ENCODE measurements at places on chromosomes 2 and 18.

GRCh38 chr2:40412456-40412855 lies 39.4 kb downstream of the SLC8A1 start:
- DNase-seq, result no peak

- DNase-seq, result no peak
These were observed 128.8 kb upstream of the HAAO start for GRCh38 chr2:42921147-42921520.

DNA sequence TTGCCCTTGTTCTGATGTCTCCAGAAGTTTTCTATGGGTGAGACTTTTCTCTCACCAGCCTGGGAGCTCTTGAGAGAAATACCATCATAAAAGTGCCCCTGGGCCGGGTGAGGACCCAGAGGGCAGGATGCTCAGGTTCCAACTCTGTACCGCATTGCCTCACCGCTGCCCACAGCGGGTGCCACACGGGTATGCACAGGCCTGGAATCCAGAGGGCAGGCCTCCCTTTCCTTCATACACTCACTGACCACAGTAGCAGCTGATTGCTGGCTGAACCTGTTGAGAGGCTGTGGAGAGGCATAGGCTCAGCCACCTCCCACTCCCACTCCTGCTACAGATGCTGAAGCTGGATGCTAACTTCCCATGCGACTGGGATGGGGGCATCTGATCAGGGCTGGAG lies 293.8 kb downstream of the CYP26B1 start:
- no peak for DNase-seq

GRCh38 chr18:57744211-57744694 lies 58.9 kb downstream of the ATP8B1 start:
- no peak for DNase-seq

- DNase-seq, result peak; percentile 77
These were observed at the start of gene TNFRSF11A for GRCh38 chr18:62324917-62325805. Gene TNFRSF11A (plus strand): TSS chr18:62325310. CDS start chr18:62325353, 43 bp downstream.

DNA sequence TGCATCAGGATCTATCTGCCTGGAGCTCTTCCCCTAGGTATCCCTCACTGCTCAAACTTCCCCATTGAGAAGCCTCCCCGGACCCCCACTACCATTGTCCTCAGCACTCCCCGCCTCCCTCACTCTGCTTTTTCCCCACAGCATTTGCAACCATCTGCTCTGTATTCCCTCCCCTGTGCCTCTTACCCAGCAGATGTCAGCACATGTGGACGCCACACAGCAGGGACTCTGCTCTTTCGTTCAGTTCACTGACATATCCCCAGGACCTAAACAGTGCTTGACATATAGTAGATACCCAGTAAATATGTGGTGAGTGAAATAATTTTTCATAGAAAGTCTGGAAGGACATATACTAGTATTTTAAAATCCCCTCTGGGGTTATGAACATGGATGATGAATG lies 101.1 kb downstream of the TMEM247 start:
- no peak for DNase-seq

DNA sequence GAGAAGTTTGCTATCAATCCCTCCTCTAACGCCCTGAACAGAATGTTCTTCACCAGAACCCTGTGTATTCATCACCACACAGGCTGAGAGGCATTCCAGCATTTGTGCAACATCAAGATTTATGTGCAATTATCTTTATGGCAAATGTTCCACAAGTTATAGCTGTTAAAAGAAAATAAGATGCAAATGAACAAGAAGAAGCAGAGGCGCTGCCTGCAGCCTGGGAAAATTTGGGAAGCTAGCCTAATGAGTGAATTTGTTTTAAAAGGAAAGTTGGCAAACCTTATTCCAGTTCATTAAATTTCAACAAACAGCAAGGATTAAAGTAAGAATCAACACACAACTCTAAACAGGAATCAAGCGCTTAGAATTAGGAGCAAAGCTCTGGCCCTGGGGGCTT lies 5.3 kb downstream of the TPO start:
- DNase-seq, result no peak

DNA sequence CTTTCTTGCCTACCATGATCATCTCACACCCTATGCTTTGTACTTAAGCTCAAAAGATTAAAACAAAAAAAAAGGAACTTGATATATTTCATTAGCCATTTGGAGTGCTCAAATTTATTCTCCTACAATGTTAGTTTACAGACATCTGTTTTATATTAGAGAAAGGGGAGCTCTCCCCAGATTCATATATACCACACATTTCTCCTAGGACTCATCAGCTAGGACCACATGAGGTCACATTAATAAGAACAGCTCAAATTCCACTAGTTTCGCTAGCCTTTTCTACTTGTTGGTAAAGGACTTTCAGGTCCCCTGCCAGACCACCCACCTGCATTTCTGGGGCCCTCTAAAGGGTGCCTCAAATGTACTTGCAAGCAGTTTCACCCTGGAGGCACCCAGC lies 151.2 kb upstream of the MMADHC start:
- no peak for DNase-seq

GRCh38 chr2:2902547-2903281 lies 474.9 kb downstream of the EIPR1 start:
- no peak for DNase-seq

DNA sequence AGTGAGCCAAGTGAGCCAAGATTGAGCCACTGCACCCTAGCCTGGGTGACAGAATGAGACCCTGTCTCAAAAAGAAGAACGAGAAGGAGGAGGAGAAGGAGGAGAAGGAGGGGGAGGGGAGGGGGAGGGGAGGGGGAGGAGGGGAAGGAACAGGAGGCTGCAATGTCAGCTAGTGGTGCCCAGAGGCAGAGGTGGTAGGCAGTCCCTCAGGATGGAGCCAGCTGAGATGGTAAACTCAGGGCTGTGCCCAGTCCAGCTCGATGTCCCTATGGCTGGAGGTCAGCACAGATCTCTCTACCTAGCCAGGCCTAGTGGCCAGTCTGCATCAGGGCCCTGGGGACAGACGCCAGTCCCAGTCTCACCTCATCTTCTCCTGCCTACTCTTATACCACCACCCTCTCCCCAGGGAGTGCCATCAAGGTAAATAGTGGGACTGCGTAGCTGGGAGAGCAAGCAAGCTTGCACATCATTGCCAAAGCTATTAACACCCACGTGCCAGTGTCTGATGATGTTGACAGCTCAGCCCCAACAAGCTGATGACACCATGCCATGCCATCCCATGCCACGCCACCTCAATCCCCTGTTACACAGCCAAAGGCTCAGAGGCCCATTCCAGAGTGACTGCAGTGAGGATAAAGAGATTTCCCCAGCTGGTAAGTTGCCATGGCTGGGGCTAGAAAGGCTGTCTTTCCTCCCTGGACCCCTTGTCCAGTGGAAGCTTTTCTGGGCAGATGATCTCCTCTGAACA lies 7.6 kb upstream of the PLB1 start:
- DNase-seq, result no peak

DNA sequence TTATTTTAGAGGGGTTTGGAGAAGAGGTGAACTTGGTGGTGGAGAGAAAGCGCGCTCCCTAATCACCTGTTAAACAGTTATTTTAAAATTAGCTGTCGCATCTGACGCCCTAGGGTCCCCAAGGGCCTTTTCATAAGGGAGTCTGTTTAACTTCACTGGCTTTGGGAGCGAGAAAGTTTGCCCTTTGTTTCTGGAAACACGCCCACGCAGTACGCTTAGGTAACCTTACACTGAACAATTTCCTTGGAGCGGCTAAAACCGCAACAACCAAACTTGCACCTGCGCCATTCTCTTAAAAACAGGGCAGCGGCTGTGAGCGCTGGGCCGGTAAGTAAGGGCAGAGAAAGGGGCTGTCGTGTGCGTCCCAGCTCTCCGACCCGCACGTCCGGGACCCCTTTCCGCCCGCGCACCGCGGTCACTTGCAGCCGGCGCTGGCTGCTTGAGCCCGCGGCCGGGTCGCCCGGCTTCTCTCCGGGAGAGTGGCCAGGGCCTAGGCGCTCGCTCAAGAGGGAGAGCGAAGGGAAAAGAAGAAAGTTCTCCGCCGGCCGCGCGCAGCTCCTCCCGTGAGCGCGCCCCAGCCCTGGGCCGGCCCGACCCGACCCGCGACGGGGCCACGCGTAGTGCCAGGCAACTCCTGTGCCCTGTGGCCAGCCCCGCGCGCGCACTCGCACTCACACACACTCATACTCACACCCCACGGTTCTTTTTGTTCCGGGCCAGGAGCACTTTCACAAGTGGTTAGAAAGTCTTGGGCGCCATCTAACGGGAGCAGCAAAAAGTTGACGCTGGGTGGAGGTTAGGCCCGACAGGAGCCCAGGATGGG lies 19.2 kb downstream of the POU3F3 start:
- DNase-seq, result peak; percentile 70

DNA sequence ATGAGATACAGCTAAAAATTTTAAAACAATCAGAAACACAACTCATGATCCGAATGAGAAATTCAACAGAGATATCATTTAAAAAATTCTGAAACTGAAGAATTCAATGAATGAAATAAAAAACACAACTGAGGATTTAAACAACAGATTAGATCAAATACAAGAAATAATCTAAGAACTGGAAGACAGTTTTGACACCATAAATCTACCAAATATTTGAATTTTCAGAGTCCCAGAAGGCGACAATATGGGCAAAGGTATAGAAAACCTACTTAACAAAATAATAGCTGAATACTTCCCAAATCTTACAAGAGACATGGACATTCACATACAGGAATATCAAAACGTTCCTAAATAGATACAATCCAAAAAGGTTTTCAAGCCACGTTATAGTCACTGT lies 221.9 kb downstream of the OTX1 start:
- no peak for DNase-seq

DNA sequence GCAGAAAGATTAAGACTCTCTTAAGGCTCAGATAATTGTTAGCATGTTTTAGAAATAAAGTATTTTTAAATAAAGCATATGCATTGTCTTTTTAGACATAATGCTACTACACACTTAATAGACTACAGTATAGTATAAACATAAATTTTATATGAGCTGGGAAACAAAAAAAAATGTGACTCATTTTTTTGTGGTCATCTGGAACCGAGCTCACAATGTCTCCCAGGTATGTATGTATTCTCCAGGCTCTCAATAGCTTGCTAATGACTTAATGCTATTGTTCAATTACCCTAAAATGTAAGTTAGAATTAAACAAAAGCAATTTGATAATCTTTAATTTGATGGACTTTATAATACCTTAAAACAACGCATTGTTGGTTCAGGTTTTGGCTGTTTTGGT lies 167.2 kb downstream of the NUP35 start:
- no peak for DNase-seq

DNA sequence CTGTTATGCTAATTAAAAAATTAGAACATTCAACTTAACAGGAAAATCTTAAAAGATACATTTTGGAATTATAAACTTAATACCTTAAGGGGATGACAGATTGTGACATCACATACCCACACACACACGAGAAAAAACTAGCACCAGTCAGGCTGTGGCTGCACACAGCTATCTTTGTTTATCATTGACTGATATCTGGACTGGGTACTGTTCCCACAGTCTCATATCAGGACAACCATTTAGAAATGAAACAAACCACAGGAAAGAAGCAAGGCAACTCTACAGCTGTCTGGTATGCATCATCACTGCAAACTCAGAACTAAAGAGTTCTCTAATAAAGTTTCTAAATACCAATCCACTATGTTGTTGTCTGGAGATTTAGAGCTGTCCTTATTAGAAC lies 210.9 kb upstream of the SMAD7 start:
- peak; percentile 93 for DNase-seq

DNA sequence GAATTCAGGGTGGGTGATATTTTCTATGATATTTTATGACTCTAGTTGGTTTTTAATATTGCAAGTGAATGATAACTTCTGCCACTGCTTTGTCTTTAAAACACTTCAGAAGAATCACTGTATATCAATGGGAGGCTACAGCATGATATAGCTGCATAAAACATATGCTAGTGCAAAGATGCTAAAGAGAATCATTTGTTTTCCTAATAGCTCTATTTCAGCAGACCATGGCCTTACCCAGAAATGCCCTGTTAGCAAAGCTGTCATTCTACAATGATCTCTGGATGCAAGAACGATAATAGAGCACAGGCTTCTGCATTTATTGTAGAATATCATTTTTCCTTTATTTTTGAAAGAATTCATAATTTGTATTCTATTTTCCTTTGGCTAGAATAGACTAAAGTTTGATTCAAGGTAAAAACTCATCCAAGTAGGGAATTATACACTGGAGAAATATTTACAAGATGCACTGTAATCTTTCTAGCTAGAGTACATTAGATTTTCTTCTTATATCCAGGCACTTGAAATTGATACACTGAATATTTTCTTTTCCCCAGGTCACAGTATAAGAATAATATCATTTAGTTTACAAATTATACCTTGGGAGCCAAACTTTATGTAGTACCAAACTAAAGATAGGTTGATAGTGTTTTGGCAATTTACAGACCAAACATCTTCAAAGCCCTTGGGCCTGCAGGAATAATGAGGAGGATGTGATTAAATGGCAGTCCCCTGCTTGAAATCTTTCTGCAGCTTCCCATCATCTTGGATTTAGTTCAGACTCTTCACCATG lies 252.6 kb upstream of the LINC00305 start:
- no peak for DNase-seq

GRCh38 chr2:196598846-196599245 lies 40.7 kb upstream of the CCDC150 start:
- DNase-seq, result no peak

GRCh38 chr2:144350151-144350802 lies 169.6 kb downstream of the ZEB2 start:
- DNase-seq, result peak; percentile 21

DNA sequence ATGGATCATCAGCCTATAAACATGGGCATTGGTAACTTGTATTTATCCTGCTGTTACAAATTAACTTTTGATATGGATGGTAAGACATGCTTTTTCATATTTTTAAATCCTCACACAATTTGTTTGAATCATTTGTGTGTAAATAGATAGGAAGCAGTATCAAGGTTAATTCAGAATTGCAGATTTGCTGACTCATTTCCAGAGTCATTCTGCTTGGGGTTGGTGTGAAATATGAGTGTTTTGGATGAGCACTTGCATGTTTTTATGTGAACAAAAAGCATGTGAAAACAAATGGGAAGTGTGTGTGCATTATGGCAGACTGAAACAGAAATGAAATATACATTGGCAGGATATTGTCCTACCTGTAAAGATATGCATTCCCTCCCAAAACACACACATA lies 11.8 kb downstream of the CCDC85A start:
- DNase-seq, result peak; percentile 11

DNA sequence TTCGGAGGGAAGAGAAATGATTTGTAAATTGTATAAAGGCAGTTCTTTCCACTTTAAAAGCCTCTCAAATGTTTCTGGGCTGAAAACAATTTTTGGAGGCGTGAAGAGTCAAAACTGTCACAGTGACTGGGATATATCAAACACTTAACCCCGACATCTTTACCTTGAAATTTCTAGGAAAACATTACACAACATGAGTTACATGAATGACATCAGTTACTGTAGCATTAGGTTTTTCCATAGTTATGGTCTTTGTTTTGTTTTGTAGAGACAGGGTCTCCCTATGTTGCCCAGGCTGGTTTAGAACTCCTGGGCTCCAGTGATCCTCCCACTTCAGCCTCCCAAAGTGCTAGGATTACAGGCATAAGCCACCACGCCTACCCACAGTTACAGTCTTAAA lies 25.7 kb downstream of the MSH6 start:
- DNase-seq, result no peak

- DNase-seq, result peak; percentile 85
These were observed 71.1 kb downstream of the PIK3C3 start for GRCh38 chr18:42025974-42026625.

- DNase-seq, result no peak
These were observed 3.3 kb upstream of the SLC14A2 start for GRCh38 chr18:45611943-45612342.
